Stimulated activated CD4-positive, alpha-beta T cell treated with anti-CD3 and anti-CD28 coated beads, TNF-alpha, amount 100 ng/mL, for 1 hour (primary cell): ENCODE measurements at places on chromosomes 12 and 14.

GRCh38 chr14:74886001-74886400 lies 4.3 kb downstream of the DLST start:
- no peak for DNase-seq

DNA sequence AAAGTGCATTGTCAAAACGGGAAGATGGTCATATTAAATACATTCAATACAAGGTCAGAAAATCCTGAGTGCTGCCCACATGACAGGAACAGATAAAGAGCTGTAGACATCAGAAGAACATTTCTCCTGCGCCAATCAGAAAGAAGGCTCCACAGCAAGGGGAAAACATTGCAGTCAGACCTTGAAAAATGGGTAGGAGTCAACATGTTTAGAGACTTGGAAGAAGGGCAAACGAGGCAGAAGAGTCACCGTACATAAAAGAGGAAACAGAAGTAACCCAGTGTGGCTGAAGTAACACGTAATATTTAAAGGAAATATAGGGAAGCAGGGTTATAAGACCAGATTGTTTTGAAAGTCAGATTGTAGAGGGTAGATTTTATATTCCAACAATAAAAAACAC lies 11.9 kb downstream of the SPPL3 start:
- no peak for DNase-seq

DNA sequence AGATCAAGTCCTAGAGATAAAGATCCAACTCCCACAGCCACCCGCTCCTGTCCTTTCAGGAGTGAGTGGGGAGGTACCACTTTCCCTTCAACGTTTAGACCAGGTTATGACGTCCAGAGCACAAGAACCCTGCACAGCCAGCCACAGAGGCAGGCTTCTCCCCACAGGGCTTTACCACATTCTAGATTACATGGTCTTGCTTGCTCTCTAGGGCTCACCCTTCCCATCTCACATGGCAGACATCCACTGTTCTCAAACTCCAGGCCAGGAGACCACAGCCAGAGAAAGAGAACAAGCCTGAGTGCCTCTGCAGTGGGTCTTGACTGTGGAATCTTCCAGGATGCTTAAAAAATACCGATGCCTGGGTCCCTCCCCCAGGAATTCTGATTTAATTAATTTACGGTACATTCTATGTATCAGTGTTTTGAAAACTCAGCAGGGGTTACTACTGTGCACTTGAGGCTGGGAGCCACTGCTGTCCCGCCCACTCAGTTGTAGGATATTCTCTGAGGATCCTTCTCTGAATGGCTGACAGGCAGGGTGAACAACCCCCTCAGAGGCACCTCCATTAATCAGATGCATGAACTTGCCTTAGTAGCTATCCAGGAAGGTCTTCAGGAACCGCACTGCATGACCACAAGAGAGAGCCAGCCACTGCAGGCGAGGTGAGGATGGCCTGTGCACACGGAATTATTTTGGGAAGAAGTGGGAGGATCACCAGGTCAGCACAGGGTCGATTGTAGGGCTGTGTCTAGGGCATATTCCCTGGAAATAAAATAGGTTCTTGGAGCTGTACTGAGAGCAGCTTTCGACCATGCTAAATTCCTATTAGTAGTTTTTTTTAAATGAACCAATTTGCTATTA lies 21.5 kb upstream of the SOCS2 start:
- DNase-seq = no peak

- no peak for DNase-seq
Measured at GRCh38 chr12:130955238-130955816, 1.6 kb downstream of the ADGRD1 start.

DNA sequence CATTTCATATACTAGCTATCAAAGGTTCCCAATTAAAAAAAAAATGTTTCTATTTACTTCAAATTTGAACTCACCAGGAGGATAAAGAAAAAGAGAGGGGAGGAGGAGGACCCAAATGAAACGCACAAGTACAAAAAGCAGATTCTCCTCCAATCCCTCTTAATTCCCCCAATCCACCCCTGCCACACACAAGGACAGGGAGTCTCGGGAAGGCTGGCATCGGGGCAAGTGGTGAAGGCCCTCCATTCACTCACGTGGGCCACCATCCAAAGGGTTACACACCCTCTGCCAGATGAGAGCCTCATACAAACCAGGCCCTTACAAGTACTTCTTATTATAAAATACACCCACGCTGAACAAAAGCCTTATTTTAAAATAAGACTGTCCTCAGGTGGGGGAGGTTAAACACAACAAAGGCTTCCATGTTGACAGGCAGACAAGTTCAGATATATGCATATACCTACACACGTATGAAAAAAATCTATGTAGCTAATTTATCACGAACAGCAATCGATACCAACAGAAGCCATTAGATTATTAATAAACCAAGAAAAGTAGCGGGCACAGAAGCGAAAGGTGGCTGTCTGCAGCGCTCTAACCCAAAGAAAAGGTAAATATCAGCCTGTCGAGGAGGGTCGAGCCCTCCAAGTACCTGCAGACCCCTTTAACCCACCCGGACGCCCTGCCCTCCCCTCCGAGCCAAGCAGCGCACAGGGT lies 1.5 kb downstream of the ATP2B1 start:
- DNase-seq = no peak

DNA sequence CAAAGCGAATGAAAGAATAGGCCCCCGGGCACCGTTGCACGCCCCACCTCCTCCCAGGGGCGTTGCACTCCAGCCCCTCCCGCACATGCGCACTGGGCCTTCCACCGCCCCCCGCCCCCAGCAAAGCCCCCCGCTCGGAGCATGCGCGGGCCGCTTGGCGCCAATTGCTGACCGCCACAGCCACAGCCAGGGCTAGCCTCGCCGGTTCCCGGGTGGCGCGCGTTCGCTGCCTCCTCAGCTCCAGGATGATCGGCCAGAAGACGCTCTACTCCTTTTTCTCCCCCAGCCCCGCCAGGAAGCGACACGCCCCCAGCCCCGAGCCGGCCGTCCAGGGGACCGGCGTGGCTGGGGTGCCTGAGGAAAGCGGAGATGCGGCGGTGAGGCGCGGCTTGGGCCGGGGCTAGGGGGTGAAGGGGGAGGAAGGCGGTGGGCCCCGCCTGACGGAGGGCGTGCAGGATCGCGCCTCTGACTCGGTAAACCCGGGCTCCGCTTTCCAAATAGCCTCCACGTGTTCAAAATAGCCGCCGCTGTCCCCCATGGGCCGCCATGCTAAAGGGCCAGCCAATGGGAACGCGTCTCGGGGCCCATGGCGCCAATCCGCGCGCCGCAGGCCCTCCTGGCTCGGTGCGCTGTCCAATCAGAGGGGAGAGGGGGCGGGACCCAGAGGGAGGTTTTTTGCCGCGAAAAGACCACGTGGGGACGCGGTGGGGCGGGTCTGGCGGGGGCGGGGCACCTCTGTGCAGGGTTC lies at the start of gene UNG:
Gene UNG (plus strand): TSS at position 163 of the 748 bp plus-strand sequence. CDS start 83 bp downstream, at position 246.
- DNase-seq = peak; percentile 91

- DNase-seq = no peak
Measured at GRCh38 chr14:76874734-76875133, 48.5 kb downstream of the LRRC74A start.

- no peak for DNase-seq
Measured at GRCh38 chr12:26028953-26029735, 70.7 kb downstream of the RASSF8 start.

- DNase-seq = peak; percentile 35
Measured at GRCh38 chr12:8890313-8891085, 23.8 kb upstream of the PHC1 start.

GRCh38 chr14:64855721-64856528 lies 23.8 kb downstream of the SPTB start:
- DNase-seq = no peak

GRCh38 chr14:61331992-61332657 lies 10.7 kb downstream of the PRKCH start:
- DNase-seq = no peak

- no peak for DNase-seq
Measured at GRCh38 chr12:89029961-89030360, 322.3 kb downstream of the DUSP6 start.

GRCh38 chr12:102571889-102572288 lies 91.5 kb upstream of the IGF1 start:
- DNase-seq = no peak

DNA sequence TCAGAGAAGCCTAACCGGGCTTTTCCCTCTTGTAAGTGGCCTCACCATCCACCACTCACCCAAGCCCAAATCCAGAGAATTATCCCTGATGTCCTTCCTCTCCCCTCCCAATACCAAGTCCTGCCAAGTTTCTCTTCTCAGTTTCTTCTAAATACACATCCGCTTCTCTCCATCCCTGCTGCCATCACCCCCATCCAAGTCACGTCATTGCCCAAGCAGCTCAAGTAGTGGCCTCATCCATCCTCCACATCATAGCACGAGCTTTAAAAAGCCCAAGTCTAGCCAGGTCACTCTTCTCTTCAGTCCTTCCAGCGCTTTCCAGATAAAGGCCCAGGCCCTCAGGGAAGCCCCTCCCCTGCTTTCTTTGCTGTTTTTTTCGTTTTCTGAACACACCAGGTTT lies 25.4 kb downstream of the IL31 start:
- DNase-seq = no peak

DNA sequence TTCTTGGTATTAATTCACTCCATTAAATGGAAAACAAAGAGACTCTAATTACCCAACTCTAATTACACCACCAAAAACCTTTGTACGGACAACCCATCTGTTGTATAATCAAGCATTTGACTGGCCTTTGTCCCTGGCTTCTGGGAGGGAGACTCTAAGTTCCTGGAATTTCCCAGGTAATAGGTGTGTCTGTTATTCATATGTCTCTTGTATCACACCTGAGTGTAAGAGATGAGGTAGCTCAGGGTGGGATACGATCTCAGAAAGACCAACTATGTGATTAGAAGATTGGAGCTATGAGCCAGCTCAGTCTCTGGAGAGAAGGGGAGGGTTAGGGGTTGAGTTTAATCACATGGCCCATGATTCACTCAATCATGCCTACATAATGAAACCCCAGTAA lies 94.7 kb upstream of the PLXNC1 start:
- DNase-seq = no peak

- no peak for DNase-seq
Measured at GRCh38 chr14:76348898-76349297, 27.0 kb upstream of the ESRRB start.

DNA sequence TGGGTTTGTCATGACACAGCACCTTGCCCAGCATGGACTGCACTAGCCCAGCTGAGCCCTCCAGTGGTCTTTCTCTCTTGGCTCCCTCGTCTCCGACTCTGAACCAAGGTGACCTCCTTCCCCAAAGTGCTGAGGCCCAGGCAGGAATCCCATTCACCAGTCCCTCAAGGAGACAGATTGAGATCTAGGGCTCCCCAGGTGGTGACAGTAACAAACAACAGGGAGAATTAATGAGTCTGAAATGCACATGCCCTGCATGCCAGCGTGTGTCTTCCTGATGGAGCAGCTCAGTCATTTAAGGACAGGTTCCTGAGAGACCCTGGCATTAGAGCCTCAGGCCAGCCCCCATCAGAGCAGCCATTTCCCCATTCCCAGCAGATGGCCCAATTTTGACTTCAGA lies 51.4 kb upstream of the OAS1 start:
- DNase-seq = no peak

DNA sequence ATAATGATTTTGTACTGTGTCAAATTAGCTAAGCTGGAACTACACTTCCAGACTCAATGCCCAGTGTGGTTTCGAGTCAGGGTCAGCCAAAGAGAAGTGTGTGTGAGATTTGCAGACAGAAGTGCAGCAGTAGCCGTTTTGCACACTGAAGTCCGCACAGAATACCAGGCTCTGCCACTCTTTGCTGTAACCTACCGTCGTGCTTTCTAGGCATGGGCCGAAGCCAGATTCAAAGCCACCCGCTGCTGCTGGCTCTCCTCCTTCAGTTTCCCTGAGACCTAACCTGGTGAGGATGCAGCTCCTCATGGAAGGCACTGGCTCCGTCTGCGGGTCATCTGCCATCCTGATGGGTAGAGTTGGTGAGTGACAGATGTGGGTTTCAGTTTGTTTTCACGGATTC lies 48.8 kb downstream of the LRTM2 start:
- no peak for DNase-seq

- DNase-seq = no peak
Measured at GRCh38 chr12:75568801-75569200, 57.4 kb upstream of the KRR1 start.

DNA sequence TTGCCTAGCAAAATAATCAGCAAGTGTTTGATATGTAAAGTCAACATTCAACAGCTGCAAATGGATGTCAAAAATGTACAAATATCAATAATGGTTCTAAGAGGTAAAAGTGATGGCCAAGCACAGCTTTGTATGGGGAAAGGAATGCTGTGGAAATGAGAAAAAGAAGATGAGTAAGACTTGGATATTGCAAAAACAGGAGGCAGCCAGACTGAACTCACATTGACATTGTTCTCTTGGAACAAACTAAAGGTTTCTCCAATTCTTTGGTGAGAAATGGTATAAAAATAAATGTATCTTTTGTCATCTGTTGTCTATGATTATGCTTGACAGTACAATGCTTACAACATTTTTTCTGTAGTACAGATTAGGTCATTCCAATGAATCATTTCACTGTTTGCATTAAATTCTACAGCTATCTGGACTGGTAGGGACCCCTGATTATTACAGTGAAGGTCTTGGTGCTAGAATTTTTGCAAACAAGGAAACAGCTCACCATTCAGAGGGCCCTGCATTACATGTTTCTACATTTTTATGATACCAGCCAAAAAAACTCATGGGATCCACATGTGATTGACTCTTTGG lies 465.7 kb downstream of the NOVA1 start:
- DNase-seq = no peak

DNA sequence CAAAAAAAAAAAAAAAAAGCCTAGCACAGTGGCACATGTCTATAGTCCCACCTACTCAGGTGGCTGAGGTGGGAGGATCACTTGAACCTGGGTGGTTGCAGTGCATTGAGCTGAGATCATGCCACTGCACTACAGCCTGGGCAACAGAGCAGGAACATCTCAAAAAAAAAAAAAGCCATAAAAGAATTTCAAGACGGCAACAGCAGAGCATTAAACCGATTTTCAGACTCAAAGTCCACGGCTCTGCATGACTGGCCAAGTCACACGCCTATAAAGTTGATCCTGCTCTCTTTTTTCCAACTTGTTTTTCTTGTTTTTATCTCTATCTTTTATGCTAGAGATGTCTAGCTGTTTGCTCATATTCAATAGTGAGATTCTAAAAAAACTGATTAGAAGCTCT lies 45.3 kb downstream of the FBXO34 start:
- no peak for DNase-seq
